ENCODE measurements at places on chromosomes 5 and 9.

- DNase-seq: no peak
Observed at GRCh38 chr5:53825016-53825415, 264.6 kb downstream of the NDUFS4 start.

- no peak for DNase-seq
Observed at GRCh38 chr5:56175488-56175887, 57.6 kb downstream of the ANKRD55 start.

- no peak for DNase-seq
Observed at GRCh38 chr9:121841771-121842611, 190.6 kb downstream of the DAB2IP start.

DNA sequence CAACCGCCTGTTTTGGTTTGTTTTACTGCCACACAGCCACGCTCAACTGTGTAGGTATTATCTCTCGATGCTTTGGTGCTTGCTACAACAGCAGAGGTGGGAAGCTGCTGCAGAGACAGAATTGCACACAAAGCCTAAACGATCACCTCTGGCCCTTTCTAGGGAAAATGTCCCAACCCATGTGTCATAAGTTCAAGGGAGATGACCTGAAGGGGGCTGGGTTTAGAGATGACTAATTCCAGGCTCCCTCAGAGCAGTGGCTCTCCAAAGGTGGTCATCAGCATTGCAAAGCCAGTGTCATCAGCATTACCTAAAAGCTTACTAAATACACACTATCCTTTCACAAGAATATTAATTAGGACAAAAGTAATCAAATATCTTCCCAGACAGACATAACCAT lies 10.9 kb downstream of the ZNF622 start:
- DNase-seq: no peak

DNA sequence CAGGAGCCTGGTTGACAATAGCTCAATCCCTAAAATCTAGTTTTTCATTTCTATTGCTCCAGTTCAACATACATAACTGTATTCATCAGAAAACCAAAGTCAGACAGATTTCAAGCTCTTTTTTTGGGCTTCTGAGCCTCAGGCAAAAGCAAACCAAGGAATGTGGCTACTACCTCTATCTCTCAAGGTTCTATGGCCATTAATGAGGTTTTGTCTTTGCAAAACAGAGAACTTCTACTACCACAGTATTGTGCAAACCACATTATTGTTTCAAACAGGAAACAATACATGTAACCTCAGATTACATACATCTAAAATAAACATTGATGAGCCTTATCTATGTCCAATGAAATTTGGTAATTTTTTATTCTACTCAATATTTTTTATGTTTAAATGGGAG lies 35.5 kb upstream of the FTMT start:
- DNase-seq: no peak

GRCh38 chr9:127589955-127590370 lies 22.1 kb upstream of the STXBP1 start:
- no peak for DNase-seq

GRCh38 chr5:81021951-81022687 lies 62.0 kb downstream of the RASGRF2 start:
- DNase-seq: no peak

DNA sequence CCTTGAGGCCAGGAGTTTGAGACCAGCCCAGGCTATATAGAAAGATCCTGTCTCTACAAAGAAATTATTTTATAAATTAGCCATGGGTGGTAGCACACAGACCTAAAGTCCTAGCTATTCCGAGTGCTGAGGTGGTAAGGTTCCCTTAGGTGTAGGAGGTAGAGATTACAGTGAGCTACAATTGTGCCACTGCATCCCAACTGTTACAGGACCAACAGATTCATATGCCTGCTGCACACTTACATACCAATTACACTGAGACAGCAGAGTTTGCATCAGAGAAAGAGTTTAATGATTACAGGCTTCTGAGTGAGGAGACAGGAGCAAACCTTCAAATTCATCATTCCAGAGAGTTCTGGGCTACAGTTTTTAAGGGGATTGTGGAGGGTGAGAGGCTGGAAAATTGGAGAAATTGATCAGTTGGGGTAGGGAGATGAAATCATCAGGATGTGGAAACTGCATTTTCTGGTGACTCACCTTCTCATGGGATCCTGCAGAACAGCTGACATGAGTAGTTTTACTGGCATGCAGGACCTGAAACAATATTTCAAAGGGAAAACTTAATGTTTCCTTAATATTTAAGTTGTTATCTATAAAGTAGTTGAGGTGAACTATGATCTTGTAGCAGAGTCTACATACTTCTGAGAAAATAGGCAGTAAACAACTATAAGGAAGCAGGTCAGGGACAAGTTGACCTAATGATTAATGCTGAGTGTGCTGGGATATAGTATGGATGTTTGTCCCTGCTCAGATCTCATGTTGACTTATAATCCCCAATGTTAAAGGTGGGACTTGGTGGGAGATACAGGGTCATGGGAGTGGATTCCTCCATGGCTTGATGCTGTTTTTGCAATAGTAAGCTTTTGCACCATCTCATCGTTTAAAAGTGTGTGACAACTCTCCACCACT lies 54.7 kb downstream of the ANXA2R start:
- DNase-seq: no peak

- DNase-seq: no peak
Observed at GRCh38 chr9:77495834-77496671, 152.1 kb downstream of the GNA14 start.

GRCh38 chr9:83410701-83411100 lies 127.5 kb downstream of the FRMD3 start:
- no peak for DNase-seq

- no peak for DNase-seq
Observed at GRCh38 chr5:38426490-38426889, 130.0 kb downstream of the LIFR start.

- DNase-seq: no peak
Observed at GRCh38 chr9:131733541-131734061, 6.3 kb downstream of the RAPGEF1 start.

- no peak for DNase-seq
Observed at GRCh38 chr9:135561391-135562234, at the start of gene PAEP. PAEP (plus strand) TSS chr9:135561756.

- DNase-seq: no peak
Observed at GRCh38 chr9:87710443-87710842, 15.5 kb upstream of the CTSL start.

DNA sequence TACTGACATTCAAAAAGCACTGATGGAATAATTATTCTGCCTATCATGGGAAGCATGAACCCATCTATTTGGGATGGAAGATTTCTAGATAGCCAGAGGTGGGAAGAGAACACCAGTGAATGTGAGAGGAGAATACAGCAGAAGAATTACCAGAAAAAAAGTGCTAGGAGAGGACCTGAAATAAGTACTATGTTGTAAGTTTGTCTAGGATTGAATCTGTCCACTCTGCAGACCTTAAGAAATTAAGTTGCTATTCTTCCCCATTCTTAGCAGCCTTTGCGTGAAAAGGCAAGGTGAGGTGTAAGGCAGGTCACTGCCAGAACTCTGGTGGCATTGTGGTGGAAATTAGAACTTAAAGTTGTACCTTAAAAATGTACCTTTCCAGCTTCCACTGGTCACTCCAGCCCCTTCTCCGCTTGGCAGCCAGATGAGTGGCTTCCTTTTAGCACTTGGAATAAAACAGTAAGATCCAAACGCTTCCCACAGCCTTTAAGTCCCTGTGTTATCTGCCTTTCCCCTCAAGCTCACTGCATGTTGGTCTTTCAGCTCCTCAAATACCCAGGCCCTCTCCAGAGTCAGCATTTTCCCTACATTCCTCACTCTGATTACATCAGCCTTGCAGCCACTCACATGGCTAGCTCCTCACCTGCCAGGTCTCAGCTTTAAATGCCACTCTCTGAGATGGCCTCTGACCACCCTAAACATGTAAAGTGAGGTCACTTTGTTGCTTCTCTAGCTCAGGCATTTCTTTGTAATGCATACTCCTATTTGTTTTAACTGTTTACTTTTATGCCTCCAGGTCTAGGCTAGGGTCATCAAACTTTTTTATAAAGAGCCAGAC lies 253.0 kb downstream of the EPB41L4A start:
- no peak for DNase-seq

- no peak for DNase-seq
Observed at GRCh38 chr5:179297486-179298180, 47.6 kb downstream of the ADAMTS2 start.

DNA sequence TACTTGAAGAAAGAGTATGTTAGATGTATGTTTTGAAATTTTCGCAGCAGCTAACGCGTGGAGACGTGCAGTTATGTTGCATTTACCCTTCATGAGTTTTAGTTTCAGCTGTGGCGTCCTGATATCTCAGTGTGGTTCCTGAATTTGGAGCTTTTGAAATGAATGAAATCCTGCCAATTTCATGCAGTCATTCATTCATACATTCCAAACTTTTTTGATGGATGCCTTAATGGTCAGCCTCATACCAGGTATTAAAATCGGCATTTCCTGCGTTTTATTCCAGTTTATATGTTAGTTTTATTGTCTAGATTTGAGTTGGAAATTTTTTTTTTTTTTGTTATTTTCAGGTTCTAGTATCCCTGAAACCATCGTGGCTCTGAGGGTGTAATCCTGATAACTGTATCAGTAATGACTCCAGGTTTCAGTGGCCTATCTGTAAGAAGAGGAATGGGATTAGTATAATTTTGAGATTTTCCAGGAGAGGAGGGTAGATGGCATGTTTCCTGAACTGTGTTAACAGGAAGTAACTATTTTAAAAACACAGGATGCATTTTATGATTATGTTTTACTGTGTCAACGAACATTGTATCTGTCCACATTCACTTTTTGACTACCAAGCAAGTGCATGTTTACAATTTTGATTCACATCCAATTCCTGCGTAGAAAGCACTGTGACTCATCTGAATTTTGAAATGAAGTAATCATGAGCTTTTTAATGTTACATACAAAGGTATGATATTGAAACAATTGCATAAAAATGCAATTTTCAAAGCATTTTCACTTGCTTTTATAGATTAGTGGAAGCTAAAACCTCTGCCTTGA lies 1.0 kb downstream of the FOCAD start:
- no peak for DNase-seq

GRCh38 chr9:20941174-20941690 lies 90.2 kb downstream of the HACD4 start:
- peak; percentile 16 for DNase-seq

DNA sequence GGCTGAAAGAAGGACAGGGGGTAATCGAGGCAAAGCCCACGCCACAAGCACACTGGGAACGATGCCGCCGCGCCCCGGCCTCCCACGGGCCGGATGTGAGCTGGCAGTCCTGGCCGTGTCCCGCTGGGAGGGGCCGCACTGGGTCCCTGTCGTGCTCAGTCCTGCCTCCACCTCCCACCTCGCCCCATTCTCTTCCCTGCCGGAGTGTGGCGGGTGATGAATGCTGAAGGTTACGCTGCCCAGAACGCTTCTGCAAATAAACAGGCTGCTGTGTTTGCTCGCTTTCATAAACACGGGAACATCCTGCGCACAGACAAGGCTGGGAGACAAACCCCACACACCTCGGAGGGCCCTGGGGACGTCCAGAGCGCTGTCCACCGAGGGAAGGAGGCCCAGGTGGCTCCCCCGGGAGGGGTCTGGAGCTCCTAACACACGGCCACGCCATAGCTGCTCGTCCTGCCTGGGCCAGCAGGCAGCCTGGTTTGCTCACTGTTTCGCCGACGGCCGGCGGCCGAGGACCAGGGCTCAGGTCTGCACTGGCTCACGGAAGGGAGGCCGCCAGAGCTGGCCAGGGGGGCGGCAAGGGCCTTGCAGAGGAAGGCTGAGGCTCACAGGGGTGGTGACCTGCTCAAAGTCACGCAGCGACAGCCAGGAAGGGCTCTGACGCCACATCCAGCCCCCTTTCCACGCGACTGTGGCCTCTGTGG lies 2.3 kb downstream of the DNLZ start:
- DNase-seq: no peak

DNA sequence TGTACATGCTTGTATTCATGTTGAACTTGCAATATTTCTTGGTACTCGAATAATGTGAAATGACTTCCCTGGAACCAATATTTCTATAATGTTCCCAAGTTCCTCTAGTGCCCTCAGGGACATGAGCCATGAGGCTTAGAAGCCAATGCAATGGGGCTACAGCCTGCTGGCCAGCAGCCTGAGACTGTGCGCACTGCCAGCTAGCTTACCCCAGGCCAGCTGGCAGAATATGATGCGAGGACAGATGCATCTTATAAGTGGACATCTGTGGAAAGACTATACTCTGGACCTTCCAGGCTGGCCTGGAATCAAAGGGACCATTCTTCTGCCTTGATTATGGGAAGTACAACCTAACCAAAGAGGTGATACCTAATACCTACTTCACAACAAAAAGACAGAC lies 1862.0 kb upstream of the ACO1 start:
- no peak for DNase-seq

DNA sequence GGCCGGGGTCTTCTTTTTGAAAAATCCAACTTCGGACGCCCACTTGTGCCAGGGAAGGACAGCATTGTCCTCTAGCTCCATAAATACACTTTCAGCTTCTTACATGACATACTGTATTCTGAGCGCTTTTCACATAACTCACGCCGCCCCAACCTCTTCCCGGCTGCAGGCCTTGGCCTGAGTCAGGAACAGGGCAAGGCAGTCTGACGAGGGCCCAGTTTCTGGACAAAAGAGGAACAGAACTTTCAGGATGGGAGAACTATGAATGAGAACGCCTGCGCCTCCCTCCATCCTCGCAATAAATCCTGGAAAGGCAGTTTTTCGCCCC lies 650 bp downstream of the DCTN4 start:
- no peak for DNase-seq

- DNase-seq: no peak
Observed at GRCh38 chr9:34759432-34760134, 49.6 kb upstream of the CCL21 start.

DNA sequence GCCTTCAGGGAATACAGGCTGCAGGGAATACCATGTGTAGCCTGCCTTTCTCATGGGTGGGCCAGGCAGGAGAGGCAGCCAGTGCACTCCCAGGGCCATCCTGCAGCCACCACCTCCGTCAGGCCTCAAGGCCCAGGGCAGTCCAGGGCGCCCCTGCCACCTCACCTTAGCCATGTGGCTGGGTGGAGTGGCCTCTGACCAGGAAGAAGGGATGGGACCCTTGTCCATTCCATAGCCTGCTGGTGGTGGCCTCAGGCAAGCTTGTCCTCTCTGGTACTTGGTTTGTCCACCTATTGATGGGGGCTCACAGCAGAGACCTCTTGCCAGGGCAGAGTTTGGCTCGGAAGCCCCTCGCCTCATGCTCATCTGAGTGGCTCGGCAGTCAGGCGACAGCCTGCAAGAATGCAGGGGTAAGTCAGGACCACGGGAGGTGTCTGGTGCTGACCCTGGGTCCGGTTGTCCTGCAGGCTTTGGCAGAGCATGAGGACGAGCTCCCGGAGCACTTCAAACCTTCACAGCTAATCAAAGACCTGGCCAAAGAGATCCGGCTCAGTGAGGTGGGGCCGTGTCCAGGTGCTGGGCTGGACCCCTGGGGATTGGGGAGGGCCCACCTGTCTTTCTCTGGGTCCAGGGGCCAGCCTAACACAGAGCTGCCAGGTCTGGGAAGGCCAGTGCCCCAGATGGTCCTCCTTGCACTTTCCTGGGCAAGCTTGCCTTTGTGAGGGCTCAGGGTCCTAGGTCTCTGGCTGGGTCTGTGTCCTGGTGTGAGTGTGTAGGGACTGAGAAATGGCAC lies 82.9 kb downstream of the PHF2 start:
- no peak for DNase-seq

GRCh38 chr5:44536650-44537260 lies 147.5 kb upstream of the FGF10 start:
- no peak for DNase-seq
